ENCODE measurements at places on chromosomes 13 and 19. TPM values are rescaled to one million over a fixed set of nuclear protein-coding genes. Genes with fewer than 3 reads are reported as not detected.

The ZNF444 gene
- 7.9 TPM for polyA plus RNA-seq

The POU2F2 gene
- polyA plus RNA-seq, result 10.3 TPM

The CLPTM1 gene
- polyA plus RNA-seq, result 33.1 TPM

The ACTMAP gene
- polyA plus RNA-seq, result not detected

The EPN1 gene
- polyA plus RNA-seq, result 3.7 TPM

The EID2B gene
- 5.7 TPM for polyA plus RNA-seq

The TMIGD2 gene
- 86.1 TPM for polyA plus RNA-seq

The MIR17HG gene
- 0.68 TPM for polyA plus RNA-seq

DNA sequence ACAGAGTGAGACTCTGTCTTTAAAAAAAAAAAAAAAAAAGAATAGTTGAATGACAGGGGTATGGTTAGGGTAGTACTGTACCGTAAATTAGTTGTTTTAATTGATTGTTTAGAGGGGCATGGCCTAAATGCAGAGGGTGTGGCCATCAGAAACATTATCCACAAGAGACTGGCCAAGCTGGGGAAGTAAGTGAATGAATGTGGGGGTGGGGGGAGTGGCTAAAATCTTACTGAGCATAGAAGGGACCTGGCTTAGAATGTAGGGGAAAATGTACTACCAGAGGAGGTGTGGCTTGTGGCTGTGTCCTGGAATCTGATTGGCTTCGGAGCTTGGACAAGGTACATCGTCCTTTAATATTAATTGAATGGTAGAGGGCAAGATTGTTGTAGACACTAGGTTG, 3.8 kb downstream of the BCL2L12 start:
- peaks cover 13% of the 10 kb centered on the region for H3K27me3 ChIP-seq
- no peak overlapping the region for H3K4me3 ChIP-seq
- H3K36me3 ChIP-seq, result peaks cover 5% of the 10 kb centered on the region
- no peak for DNase-seq

GRCh38 chr13:109955598-109955997, 169.2 kb upstream of the IRS2 start:
- no peak overlapping the region for H3K4me3 ChIP-seq
- no peaks in the 10 kb centered on the region for H3K4me1 ChIP-seq
- H3K27me3 ChIP-seq, result peaks cover 4% of the 10 kb centered on the region
- H3K36me3 ChIP-seq, result no peaks in the 10 kb centered on the region

DNA sequence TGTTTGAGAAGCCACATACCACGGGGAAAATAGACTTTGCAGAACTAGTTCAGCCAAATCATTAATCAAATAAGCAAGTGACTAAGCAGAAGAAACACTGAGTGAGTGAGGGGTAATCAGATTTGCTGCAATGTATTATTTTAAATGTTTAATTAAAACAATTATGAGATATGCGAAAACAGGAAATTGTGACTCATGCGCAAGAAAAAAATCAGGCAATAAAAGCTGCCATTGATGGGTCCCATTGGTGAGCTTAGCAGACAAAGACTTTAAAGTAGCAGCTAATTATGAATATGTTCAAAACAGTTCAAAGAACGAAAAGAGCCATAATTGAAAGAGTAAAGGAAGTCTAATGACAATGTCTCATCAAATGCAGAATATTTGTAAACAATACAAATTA, 644.1 kb downstream of the GPC5 start:
- no peak for DNase-seq
- no peaks in the 10 kb centered on the region for H3K4me1 ChIP-seq
- H3K27me3 ChIP-seq, result no peaks in the 10 kb centered on the region
- H3K27ac ChIP-seq, result no peak overlapping the region
- H3K4me3 ChIP-seq, result no peak overlapping the region

- no peaks in the 10 kb centered on the region for H3K36me3 ChIP-seq
- H3K4me3 ChIP-seq, result peak overlapping the region; percentile 59
- peaks cover 7% of the 10 kb centered on the region for H3K27me3 ChIP-seq
- H3K4me1 ChIP-seq, result peaks cover 27% of the 10 kb centered on the region
- peak; percentile 77 for DNase-seq
Observed at GRCh38 chr13:102721800-102722231, 27.0 kb upstream of the METTL21C start.

- peaks cover 2% of the 10 kb centered on the region for H3K27me3 ChIP-seq
- H3K27ac ChIP-seq, result no peak overlapping the region
- peak; percentile 19 for DNase-seq
- no peaks in the 10 kb centered on the region for H3K36me3 ChIP-seq
- no peak overlapping the region for H3K4me3 ChIP-seq
Observed at GRCh38 chr13:29713839-29714238, 118.4 kb upstream of the SLC7A1 start.

GRCh38 chr13:110070046-110070445, 236.9 kb downstream of the COL4A1 start:
- no peaks in the 10 kb centered on the region for H3K4me1 ChIP-seq
- H3K27me3 ChIP-seq, result peaks cover 2% of the 10 kb centered on the region
- no peak for DNase-seq

GRCh38 chr19:41233748-41234240, 14.8 kb downstream of the AXL start:
- no peak for DNase-seq
- H3K4me3 ChIP-seq, result no peak overlapping the region
- H3K27ac ChIP-seq, result no peak overlapping the region

- H3K27ac ChIP-seq, result peak overlapping the region; percentile 79
- no peaks in the 10 kb centered on the region for H3K36me3 ChIP-seq
- H3K27me3 ChIP-seq, result peaks cover 32% of the 10 kb centered on the region
- no peak for DNase-seq
Observed at GRCh38 chr19:800360-801029, 3.2 kb downstream of the PTBP1 start.

DNA sequence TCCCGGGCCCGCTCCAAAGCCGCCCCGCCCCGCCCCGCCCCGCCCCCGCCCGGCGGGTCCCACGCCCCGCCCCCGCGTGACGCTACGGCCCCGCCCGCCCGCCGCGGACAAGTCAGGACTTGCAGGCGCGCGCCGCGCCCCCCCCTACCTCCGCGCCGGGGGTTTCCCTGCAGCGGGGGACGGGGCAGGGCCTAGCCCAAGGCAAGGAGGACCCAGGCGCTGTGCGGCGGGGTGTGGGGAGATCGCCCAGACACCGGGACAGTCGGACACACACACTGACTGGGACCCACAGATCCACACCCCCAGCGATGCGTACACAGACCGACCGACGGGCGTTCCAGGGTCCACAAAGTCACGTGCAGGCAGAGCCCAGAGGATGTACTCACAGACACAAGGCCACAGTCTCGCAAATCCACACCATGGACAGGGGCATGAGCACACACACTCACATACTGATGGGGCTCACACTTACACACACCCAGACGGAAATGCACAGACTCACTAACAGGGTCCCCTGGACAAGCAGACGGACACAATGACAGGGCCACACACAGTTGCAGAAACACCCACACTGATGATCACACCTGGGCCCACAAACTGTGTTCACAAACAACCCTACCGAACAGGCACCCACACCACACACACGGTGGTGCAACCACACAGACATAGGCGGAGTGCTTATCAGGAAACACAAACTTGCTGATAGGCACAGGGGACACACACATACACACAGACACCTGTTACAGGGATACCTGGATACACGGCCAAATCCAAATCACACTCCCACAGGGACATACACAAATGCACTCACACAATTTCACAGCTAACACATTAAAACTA, 436 bp upstream of the BBC3 start:
- peak overlapping the region; percentile 91 for H3K4me3 ChIP-seq
- peaks cover 19% of the 10 kb centered on the region for H3K4me1 ChIP-seq
- H3K27me3 ChIP-seq, result peaks cover 21% of the 10 kb centered on the region
- peak; percentile 90 for DNase-seq
- H3K27ac ChIP-seq, result peak overlapping the region; percentile 94
- H3K36me3 ChIP-seq, result no peaks in the 10 kb centered on the region

- DNase-seq, result no peak
- no peaks in the 10 kb centered on the region for H3K4me1 ChIP-seq
- no peaks in the 10 kb centered on the region for H3K27me3 ChIP-seq
- H3K36me3 ChIP-seq, result no peaks in the 10 kb centered on the region
- no peak overlapping the region for H3K4me3 ChIP-seq
Observed at GRCh38 chr13:43014162-43014561, 9.2 kb upstream of the DNAJC15 start.

DNA sequence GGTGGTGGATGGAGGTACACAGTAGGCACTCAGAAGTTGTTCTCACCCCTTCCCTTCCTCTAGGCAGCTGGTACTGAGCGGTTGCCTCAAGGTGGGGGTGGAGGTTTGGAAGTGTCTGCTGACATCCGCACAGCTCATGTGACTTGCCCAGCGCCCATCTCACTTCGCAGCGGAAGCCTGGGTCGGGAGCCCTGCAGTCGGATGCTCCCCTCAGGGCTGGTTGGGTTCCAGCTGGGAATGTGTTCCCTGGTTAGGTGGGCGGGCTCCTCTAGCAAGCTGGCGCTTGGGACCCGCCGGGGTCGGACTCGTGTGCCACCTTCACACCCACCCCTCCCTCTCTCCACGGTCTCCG, 10.2 kb downstream of the PPP1R37 start:
- no peaks in the 10 kb centered on the region for H3K36me3 ChIP-seq
- H3K27ac ChIP-seq, result peak overlapping the region; percentile 93
- DNase-seq, result peak; percentile 47
- H3K27me3 ChIP-seq, result no peaks in the 10 kb centered on the region

- no peak for DNase-seq
- peaks cover 1% of the 10 kb centered on the region for H3K27me3 ChIP-seq
- peaks cover 17% of the 10 kb centered on the region for H3K4me1 ChIP-seq
- H3K27ac ChIP-seq, result no peak overlapping the region
Observed at GRCh38 chr19:51810223-51810622, 15.3 kb downstream of the FPR3 start.

DNA sequence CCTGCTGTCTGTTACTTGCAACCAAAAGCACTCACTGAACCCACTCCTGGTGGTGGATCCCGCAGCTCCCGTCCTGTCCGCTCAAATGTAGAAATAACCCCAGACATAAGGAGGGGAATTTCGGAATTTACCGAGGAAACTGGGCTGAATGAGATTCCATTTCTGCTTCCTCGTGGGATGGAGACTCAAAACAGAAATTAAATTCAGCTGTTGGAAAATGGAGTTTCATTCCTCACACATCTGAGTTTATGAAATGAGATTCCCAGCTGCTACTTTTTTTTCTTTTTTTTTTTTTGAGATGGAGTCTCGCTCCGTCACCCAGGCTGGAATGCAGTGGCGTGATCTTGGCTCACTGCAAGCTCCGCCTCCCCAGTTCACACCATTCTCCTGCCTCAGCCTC, 44.3 kb downstream of the COLGALT1 start:
- no peaks in the 10 kb centered on the region for H3K36me3 ChIP-seq
- peaks cover 2% of the 10 kb centered on the region for H3K27me3 ChIP-seq
- DNase-seq, result no peak
- no peak overlapping the region for H3K4me3 ChIP-seq
- no peak overlapping the region for H3K27ac ChIP-seq

DNA sequence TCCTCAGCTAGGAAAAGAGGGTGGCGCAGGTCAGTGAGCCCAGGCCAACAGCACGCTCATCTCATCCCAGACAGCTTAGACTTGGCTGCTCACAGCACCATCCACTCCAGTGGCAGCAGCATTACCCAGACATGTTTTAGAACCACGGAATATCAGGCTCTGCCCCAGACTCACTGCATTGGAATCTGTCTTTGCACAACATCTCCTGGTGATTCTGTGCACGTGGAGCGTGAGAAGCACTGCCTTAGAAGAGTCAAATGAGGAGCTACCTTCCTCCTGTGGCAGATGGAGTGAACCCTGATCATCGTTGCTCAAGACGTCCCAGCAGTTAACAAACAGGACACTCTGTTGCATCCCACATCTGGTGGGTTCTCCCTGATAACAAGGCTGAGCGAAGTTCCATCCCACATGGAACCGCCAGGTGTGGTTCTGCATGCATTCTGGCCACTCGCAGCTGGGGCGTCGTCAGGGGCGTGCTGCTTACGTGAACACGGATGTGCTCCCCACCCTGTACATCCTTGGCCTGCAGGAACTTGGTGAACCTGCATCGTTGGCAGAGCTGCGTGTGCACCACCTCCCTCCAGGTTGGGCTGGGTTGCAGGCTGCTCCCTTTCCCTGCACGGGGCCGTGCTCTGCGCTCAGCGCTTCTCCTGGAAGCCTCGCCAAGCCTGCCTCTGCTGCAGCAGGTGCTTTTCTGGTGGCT, 25.2 kb upstream of the ATP11A start:
- no peak for DNase-seq
- no peaks in the 10 kb centered on the region for H3K4me1 ChIP-seq
- no peak overlapping the region for H3K4me3 ChIP-seq
- no peak overlapping the region for H3K27ac ChIP-seq

GRCh38 chr13:33164331-33164730, 121.2 kb downstream of the STARD13 start:
- no peak for DNase-seq
- H3K36me3 ChIP-seq, result no peaks in the 10 kb centered on the region
- H3K4me3 ChIP-seq, result no peak overlapping the region
- peaks cover 2% of the 10 kb centered on the region for H3K27me3 ChIP-seq

DNA sequence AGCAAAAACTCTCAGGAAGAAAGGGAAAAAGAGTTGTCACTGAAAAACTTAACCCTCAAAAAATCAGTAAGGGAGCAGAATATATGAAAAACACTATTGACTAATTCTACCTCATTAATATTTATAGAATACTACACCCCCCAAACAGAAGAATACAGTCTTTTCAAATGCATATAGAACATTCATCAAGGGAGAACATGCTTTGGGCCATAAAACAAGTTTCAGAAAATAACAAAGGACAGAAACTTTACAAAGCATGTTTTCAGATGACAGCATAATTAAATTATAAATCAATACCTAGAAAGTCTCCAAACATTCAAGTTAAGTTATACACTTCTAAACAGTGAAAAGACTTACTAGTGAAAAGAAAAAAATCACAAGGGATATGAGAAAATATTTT, 30.5 kb downstream of the SOHLH2 start:
- peaks cover under 1% of the 10 kb centered on the region for H3K27me3 ChIP-seq
- DNase-seq, result no peak
- no peak overlapping the region for H3K4me3 ChIP-seq
- no peaks in the 10 kb centered on the region for H3K36me3 ChIP-seq
- H3K27ac ChIP-seq, result no peak overlapping the region
- H3K4me1 ChIP-seq, result no peaks in the 10 kb centered on the region

DNA sequence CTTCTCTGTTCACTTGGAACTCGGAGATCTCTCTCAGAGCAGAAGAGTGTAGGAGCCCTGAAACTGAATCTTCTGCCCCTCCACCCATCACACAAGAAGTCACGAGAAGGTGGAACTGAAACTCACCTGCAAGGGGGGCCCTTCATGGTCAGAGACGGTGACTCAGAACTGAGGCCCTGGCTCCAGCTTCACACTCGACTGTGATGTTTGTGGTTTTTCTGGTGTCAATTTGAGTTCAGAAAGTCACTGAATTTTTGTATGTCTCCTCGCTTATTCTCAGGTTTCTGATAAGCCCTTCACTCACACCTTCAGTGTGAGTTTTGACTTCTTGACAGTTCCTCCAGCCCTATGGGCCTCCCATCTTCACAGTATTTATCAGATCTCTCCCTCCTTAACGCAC, 23.1 kb downstream of the SIGLEC5 start:
- H3K27me3 ChIP-seq, result no peaks in the 10 kb centered on the region
- H3K27ac ChIP-seq, result no peak overlapping the region
- H3K4me1 ChIP-seq, result peaks cover 15% of the 10 kb centered on the region
- peaks cover 4% of the 10 kb centered on the region for H3K36me3 ChIP-seq
- peak; percentile 22 for DNase-seq

GRCh38 chr13:40215747-40216146, 450.7 kb downstream of the FOXO1 start:
- peaks cover 2% of the 10 kb centered on the region for H3K27me3 ChIP-seq
- no peak for DNase-seq
- H3K4me1 ChIP-seq, result peaks cover 9% of the 10 kb centered on the region

All from immature natural killer cell (primary cell).